ENCODE measurements at places on chromosomes 16 and 17. TPM values are rescaled to one million over a fixed set of nuclear protein-coding genes. Genes with fewer than 3 reads are reported as not detected.

- DNase-seq: no peak
Observed at GRCh38 chr17:76331083-76331482, 22.6 kb downstream of the PRPSAP1 start.

- no peak for DNase-seq
Observed at GRCh38 chr17:4735876-4736651, 3.6 kb upstream of the ZMYND15 start.

- DNase-seq: no peak
Observed at GRCh38 chr17:31529841-31530251, 138.4 kb downstream of the RAB11FIP4 start.

- DNase-seq: no peak
Observed at GRCh38 chr17:61279476-61280145, 120.0 kb upstream of the TBX2 start.

DNA sequence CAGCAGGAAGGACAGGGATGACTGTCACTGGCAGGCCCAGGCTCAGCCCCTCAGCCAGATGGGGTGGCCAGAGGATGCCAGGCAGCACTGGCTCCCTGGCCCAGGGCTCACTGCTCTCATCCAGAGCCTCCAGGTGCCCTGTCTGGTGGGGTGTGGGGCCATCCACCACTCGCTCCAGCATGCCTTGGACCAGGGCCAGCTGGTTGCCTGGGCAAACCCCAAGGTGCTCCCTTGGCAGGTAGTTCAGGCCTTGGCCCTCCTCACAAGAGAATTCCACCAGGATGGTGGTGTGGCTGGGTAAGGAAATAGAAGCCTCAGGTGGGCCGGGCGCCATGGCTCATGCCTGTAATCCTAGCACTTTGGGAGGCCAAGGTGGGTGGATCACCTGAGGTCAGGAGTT is 29.4 kb downstream of the LGALS9 start:
- DNase-seq: no peak

DNA sequence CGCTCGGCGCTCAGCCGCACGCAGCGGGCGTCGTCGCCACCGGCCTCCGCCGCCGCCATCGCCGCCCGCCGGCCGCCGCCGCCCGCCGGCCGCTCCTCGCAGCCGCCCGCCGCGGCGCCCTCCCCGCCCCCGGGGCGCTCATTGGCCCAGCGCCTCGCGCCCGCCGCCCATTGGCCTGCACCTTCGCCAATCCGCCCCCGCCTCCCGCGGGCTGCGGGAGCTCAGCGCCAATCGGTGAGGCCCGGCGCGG is at the start of gene PGP:
Gene PGP (minus strand): TSS at position 122 of the 250 bp plus-strand sequence. CDS start 63 bp downstream, at position 59.
- DNase-seq: no peak

GRCh38 chr17:57955183-57955931 is at the start of gene CUEDC1:
TSS of gene CUEDC1 (minus strand) at chr17:57955412. CDS start at chr17:57885564, 69,848 bp downstream.
- DNase-seq: no peak

KIF19 gene
- polyA plus RNA-seq: 0.86 TPM

Measured in left kidney (tissue), 8 donors.